Sciatic nerve (tissue), 2 donors: ENCODE measurements at places on chromosomes 4 and X.

DNA sequence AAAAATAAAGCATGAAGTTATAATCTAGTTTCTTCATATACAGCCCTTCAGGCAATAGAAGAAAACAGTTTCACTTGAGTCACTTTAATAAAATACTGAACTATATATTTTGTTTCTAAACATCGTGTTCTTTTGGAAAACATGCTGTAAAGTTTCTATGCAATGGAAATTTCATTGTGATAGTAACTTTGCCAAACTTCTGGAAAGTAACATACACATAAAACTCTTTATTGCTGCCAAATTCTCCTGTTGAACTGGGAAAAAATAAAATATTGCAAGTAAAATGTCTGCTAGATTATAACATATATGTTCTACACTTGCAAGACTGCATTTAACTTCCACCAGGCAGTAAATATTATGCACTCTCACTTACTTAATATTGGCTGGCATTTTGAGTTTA is 635.4 kb downstream of the SPRY1 start:
- no peak for DNase-seq

GRCh38 chr4:71348586-71348985 is 9.8 kb downstream of the SLC4A4 start:
- no peak for DNase-seq

- no peak for DNase-seq
Observed at GRCh38 chrX:110012818-110013485, 10.0 kb downstream of the TMEM164 start.

DNA sequence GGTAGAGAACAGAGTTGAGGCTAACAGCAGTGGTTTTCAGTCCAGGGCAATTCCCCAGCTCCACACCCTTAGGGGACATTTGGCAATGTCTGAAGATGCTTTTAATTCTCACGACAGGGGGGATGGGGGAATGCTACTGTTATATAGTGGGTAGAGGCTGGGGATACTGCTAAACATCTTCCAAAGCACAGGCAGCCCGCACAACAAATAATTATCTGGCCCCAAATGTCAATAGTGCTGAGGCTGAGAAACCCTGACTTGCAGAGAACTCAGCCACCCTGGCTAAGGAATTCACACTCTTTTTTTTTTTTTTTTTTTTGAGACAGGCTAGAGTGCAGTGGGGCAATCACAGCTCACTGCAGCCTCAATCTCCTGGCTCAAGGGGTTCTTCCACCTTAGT is 60.6 kb downstream of the POLR2B start:
- DNase-seq: no peak

DNA sequence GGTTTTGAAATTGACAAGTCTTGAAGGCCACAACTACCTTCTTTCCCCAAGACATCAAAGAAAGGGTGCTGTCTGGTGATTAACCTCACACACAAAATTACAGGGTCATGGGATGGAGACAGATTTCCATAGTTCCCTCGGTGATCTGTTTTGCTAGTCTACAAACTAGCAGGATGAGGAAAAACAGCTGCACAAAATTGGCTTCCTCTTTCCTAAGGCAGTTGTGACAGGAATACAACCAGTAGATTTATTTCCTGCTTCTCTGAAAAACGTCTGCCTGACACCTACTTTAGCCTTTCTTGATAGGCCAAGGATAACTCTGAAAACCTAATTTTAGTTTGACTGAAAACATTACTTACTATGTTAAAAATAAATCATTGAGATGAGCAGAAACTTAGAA is 39.6 kb downstream of the DKK2 start:
- no peak for DNase-seq

- DNase-seq: no peak
Observed at GRCh38 chr4:169668069-169668721, 47.8 kb downstream of the CLCN3 start.

DNA sequence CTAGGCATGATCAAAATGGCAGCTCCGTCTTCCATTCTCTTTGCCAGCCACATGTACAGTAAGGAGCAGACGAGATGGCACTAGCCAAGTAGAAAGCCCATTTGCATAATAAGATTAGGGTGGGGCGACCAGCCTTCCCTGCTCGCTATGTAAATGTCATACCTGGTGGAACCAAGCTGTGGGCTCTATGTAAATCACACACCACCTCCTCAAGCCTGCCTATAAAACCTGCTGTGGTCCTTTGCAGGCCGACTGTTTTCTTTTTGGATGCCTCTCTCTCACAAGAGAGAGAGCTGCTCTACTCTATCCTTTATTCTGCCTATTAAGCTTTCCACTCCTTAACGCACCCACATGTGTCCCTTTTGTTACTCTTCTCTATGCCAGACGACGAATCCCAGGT is 1472.7 kb downstream of the ARAP2 start:
- no peak for DNase-seq

DNA sequence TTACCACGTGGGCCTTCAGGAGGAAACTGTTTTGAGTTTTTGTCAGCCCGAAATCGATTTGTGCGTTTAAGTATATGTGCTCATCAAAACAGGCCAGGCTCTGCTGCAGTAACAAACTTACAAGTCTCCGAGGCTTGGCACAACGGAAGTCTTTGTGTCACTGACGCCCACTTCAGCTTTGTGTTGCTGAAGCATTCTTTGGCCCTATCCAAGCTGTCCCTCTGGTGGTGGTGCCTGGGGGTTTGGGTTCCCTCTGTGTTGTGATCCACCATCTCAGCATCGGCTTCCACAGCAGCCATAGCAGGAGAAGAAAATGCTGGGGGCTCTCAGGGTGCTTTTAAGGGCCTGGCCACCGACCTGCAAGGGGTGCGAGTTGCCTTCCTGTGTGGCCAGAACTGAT is 176.4 kb downstream of the PTTG2 start:
- no peak for DNase-seq

- DNase-seq: no peak
Observed at GRCh38 chr4:55838952-55839351, 14.5 kb upstream of the EXOC1 start.

- no peak for DNase-seq
Observed at GRCh38 chrX:23692166-23692565, 24.9 kb downstream of the PRDX4 start.

- no peak for DNase-seq
Observed at GRCh38 chrX:121642415-121642814, 595.0 kb downstream of the GLUD2 start.

- no peak for DNase-seq
Observed at GRCh38 chr4:156959298-156959702, 12.3 kb downstream of the PDGFC start.

GRCh38 chrX:97968376-97969163 is 1084.9 kb downstream of the RPA4 start:
- no peak for DNase-seq

DNA sequence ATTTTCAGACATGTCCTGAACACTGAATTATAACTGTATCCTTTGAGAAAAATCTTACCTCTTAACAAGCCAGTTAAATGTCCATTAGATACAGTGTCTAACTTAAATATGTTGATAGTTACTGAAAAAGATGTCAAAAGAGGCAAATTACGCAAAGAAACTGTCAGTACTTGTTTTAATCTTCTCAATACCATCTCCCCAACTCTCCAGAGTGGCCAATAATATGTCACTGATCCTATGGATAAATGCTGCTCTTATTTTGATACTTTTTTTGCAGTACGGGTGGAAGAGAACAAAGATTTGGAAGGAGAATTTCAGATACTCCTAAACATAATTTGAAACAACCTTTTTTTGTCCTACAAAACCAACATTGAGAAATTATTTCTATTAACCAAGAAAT is 192.7 kb downstream of the CBR4 start:
- no peak for DNase-seq

DNA sequence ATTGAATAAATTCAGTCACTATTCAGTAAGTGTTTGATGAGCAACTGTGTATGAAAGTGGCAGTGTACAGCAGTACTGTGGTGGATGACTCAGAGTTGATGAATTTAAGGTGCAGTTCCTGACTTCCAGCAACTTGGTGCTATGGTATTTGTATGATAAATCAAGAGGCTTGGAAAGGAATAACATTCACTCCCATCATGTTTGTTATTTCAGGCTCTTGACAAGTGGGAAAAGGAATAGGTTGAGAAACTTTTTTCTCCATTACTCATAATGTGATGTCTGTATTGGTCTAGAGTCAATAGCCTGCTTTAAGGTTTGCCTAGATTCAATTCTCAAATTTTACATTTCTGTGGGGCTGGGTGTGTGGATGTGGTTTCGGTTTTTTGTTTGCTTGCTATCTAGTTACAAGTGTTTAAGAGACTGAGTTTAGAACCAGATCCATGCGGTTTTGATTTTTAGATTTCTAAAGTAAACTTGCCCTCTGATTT is 35.1 kb upstream of the CYP2U1 start:
- no peak for DNase-seq

GRCh38 chr4:26854701-26855100 is 5.9 kb upstream of the STIM2 start:
- no peak for DNase-seq

DNA sequence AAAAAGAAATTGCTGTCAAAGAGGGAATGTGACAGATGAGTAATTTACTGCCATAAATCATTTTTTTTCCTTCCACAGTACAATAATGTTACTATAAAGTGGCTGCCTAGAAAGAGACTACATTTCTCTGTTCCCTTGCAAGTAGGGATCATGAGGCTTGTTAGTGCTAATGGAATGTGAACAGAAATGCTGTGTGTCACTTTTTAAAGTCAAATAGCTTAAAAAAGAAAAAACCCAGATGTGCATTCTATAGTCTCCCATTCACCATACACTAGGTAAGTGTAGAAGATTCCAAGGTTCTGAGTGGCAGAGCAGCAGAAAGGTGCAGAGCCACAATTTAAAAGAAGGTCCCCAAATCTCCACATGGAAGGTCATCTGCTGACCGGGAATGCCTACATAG is 328.4 kb downstream of the CAMK2D start:
- DNase-seq: no peak

GRCh38 chr4:148561467-148561866 is 119.3 kb upstream of the NR3C2 start:
- DNase-seq: no peak

DNA sequence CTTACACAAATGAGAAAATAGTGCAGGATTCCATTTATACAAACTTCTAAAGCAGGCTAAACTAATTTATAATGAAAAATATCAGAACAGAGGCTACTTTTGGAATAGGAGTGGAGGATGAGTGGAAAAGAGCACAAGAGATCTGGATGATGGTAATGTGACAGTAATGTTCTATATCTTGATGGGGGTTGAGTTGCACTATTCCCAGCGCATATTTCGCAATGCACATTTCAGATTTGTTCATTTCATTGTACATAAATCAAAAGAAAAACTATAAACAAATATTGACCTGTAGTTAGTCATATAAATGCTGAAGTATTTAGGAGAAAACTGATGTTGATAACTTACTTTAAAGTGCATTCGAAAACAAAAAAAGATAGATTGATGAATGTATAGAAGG is 177.0 kb upstream of the MAOA start:
- DNase-seq: no peak

GRCh38 chrX:41047878-41048534 is 37.2 kb upstream of the USP9X start:
- DNase-seq: no peak

- DNase-seq: no peak
Observed at GRCh38 chrX:15973299-15973698, 118.7 kb upstream of the AP1S2 start.

GRCh38 chr4:109432203-109432602 is 1.4 kb upstream of the SEC24B start:
- no peak for DNase-seq

- no peak for DNase-seq
Observed at GRCh38 chr4:121199742-121200561, 35.8 kb upstream of the TNIP3 start.

- DNase-seq: no peak
Observed at GRCh38 chr4:185838104-185838452, 26.1 kb upstream of the SORBS2 start.

DNA sequence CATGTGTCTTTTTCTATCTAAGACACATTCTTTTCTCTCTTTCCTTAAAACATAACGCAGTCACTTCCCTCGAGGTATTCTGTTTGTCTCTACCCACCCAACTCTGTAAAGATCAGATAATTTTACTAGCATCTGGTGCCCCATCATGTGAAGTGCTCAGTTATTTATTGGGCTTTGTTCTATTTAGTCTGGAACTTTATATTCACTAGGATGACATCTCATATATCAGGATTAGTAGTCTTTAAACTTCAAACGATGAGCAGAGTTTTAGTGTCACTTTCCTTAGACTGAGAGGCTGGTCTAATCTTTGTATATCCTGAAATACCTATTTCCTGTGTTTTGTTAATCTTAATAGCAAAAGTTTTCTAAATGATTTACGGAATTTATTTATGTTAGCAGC is 445.5 kb upstream of the NDST3 start:
- DNase-seq: no peak

- DNase-seq: no peak
Observed at GRCh38 chr4:14878681-14879080, 123.6 kb upstream of the CPEB2 start.

DNA sequence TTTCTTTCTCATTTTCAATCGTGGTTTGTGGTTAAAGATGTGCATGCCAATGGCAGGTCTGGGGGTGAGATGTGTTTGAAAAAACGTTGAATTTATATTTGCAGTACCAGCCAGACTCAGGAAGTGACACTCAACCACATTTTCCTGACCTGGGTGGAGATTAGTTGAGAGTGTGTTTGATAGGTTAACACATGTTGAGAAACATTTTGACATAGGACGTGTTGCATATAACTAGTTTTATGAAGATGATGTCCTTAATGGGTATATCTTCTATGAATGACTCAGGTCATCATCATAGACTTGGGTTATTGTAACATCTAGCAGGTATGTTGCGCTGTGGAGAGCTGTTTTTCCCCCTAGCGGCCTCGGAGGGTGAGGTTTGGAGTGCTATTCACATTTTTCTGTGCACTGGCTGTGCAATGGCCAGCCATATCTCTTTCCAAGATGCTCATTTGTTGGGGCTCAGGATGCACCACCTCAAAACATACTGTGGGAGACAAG is 21.7 kb upstream of the CD38 start:
- DNase-seq: no peak

- no peak for DNase-seq
Observed at GRCh38 chr4:15543537-15544247, 74.0 kb downstream of the CC2D2A start.

DNA sequence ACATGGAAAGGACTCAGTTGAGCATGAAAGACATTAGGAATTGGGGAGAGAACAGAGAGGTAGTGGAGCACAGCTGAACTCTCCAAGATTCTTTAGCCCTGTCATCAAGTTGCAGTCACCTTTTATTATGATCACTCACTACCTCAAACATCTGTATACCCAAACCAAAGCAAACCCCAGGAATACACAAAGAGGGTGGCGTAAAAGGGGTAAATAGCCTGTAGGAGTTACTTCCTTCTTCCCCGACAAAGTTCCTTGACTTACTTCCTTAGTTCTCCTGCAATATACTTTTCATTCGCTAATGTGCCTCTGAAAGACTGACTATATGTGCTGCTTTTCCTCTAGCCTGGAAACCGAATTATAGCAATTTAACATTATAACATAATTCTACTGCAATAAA is 159.9 kb downstream of the SPRY1 start:
- no peak for DNase-seq

GRCh38 chrX:79107891-79108718 is 36.4 kb upstream of the GPR174 start:
- DNase-seq: no peak

- no peak for DNase-seq
Observed at GRCh38 chr4:104017213-104017612, 297.4 kb upstream of the TACR3 start.
